ENCODE measurements at places on chromosomes 13 and 19.

DNA sequence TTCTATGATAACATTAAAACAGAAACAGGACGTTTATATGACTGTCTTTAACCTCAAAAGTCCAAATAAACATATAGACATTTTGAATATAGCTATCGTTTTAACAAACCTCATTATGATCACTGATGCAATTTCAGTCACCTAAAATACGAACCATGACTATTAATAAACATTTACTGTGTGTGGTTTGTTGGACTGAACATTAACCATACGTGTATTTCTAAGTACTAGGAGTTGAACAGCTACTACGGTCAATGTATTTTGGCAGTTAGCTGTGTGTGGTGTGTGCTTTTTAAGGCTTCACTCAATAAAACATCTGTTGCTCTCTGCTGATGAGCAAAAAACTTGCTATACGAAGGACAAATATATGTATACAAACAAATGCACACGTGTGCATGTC lies 281.4 kb downstream of the ABCC4 start:
- DNase-seq = no peak

DNA sequence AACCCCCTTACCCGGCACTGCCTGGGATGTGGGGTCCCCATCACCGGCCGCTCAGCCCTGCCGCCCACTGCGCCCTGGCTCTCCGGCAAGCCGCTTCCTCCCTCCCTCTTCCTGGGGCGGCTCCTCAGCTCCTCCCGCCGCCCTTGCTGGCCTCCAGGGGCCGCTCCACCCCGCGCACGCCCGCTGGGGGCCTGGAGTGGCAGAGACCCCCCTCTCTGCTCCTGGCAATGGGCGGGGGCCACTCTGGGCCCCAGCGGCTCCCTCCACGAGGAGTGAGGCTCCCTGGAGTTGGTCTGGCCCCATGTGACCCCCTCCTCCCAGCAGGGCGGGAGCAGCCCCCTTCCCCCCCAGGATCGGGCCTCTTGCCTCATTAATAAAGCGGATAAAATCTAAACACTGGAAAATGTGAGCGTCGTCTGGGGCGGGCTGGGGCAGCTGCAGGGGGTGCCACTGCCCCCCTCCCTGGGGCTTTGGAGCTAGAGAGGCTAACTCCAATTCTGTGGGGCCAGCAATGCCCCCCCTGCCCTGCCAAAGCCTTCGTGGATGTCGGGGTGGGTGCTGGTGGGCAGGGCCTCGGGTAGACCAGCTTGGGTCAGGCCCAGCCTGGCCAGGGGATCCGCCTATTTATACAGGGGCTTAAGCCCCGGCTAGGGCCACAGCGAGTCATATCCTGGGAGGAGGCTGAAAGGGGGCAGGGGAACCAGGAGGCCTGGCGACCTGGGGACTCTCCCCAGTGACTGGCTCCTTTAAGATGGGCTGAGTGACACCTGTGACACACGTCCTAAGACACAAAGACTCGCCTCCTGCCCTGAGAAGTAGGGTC lies at the start of gene PTGER1:
Gene PTGER1, minus strand, starts transcription at position 104 of the 823 bp plus-strand sequence. CDS start 1,034 bp downstream, outside the sequence.
- no peak for DNase-seq

DNA sequence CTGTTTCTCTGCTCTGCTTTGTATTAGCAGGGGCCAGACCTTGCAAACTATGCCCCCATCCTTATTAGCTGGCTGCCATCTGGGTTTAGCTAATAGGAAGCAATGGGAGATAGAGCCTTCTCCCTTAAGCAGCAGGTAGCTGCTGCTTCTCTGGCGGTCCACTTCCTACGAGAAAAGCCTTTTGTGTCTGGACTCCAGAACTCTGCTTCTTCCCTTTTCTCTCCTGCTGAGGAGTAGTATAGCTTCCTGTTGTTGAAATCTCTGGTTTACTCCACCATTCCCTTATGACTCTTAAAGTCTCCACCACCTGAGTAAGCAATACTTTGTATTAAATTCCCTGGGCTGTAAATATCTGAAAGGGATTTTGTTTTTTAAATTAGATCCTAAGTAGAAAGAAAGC lies 147.1 kb downstream of the DNAJC15 start:
- DNase-seq = no peak

GRCh38 chr19:51007488-51007887 lies 6.1 kb upstream of the KLK8 start:
- DNase-seq = no peak

DNA sequence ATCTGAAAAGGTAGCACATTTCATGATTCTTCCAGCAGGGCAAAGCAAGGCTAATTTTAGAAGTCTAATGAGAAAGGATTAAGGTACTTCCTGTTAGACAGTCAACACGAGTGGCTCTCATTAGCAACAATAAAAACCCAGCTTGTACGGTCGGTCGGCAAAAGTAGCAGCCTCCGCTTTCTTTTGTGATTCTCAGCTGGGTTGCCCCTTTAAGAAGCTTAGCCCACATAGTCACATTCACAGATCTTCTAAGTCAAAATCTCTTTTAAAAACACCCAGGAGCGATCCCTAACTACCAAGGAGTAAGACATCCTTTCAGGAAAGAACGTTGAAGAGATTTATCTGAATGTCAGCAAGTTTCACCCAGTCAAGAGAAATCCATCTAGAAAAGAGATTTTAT lies 684.8 kb downstream of the DIAPH3 start:
- DNase-seq = no peak

- DNase-seq = peak; percentile 27
Observed at GRCh38 chr19:35213663-35214632, 14.6 kb downstream of the FAM187B start.

DNA sequence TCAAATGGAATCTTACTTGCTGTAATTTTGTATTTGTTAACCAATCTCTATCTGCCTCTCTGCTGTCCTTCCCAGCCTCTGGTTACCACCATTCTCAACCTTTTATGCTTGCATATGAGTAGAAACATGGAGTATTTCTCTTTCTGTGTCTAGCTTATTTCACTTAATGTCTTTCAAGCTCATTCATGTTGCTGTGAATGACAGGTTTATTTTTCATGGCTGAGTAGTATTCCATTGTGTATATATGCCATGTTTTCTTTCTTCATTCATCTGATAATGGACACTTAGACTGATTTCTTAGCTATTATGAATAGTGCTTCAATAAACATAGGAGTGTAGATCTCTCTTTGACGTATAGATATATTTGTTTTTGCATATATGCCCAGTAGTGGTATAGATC lies 13.4 kb downstream of the ZNF460 start:
- DNase-seq = no peak

GRCh38 chr19:14437578-14438140 lies 4.6 kb downstream of the PKN1 start:
- DNase-seq = no peak

GRCh38 chr19:54024660-54025059 lies 33.2 kb downstream of the CACNG6 start:
- no peak for DNase-seq

DNA sequence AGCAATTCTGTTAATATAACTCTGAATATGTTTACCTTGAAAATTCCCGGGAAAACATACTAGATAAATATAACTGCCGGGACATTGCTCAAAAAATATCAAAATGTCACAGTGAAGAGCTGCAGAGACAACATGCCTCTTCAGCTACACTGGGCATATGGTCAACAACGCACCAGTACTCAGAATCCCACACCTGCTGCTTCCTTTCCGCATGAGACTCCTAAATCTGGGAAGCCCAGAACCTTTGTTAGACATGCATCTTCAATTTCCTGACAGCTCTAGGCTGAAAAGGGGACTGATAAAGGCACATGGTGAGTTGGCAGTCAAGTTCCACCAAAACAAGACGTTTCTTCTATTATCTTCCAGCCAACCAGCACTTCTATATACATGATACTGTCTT lies 53.7 kb downstream of the USP12 start:
- DNase-seq = no peak

DNA sequence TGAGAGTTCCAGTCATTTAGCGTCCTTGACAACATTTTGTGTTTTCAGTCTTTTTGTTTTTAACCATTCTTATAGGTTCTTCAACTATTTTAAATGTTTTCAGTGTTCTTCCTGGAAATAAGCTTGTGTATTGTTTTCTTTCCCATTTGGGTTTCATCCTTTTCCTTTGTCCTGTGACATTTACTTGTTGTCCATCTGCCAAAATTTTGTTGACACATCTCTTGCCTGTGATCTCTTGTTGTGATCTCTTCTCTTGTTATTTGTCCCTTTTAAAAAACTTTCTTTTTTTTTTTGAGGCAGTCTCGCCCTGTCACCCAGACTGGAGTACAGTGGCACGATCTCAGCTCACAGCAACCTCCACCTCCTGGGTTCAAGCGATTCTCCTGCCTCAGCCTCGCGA lies 96.5 kb downstream of the PDS5B start:
- DNase-seq = no peak

- no peak for DNase-seq
Observed at GRCh38 chr13:46332772-46333171, 54.3 kb downstream of the RUBCNL start.

GRCh38 chr13:101325423-101325822 lies 90.9 kb downstream of the NALCN start:
- DNase-seq = no peak

All from right cardiac atrium (tissue), 5 donors.